ENCODE measurements at places on chromosomes 1 and 21.
A peak's percentile ranks its signal among the peaks of the same experiment; 100 is the strongest.

DNA sequence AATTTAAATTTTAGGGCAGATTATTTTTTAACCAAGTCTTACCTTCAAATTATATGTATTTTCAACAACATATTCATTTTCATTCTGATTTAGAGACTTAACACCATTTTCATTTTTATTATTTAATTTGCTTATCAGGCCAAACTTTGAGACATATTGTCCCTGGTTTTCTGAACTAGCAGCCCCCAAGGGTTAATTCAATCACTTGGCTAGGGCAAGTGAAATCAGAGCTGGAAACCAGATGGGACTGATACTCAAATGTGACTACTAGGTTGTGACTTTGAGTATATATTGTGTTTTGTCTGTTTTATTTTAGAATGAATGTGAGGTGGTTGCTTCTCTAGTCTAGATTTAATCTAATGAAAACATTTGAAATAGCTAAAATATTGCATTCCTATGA, 198.9 kb upstream of the PTGFR start:
- no peak for DNase-seq
- H3K36me3 ChIP-seq = no peaks in the 10 kb centered on the region
- no peaks in the 10 kb centered on the region for H3K4me1 ChIP-seq
- no peak overlapping the region for H3K27ac ChIP-seq
- H3K4me3 ChIP-seq = no peak overlapping the region

GRCh38 chr1:227563324-227564201, at the start of gene ZNF678:
TSS of gene ZNF678 (plus strand) at chr1:227563556. CDS start at chr1:227650992, 87,436 bp downstream.
- H3K4me3 ChIP-seq = peak within 1 kb of the TSS; percentile 93
- H3K27ac ChIP-seq = peak within 1 kb of the TSS; percentile 86
- no peaks in the 10 kb centered on the region for H3K36me3 ChIP-seq
- H3K4me1 ChIP-seq = no peaks in the 10 kb centered on the region

- no peak for DNase-seq
- H3K36me3 ChIP-seq = no peaks in the 10 kb centered on the region
Observed at GRCh38 chr1:24960071-24960801, 30.2 kb upstream of the RUNX3 start.

DNA sequence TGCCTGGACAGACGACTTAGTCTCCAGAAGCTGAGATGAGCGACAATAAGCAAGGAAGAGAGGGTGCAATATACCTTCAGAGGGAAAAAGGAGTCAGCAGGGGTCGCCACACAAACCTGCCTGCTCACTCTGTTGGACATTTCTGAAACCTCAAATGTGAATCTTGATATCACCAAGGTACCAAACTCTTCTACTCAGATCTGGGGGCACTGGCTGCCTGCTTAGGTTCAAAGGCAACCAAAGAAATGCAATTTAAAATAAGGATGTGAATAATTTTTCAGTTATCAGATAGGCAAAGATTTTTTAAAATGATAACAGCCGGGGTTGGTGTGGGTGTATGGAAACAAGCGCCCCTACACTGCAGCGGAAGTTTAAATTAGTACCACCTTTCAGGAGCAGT, 164.2 kb downstream of the HIVEP3 start:
- H3K27ac ChIP-seq = no peak overlapping the region
- H3K4me3 ChIP-seq = no peak overlapping the region
- no peaks in the 10 kb centered on the region for H3K4me1 ChIP-seq
- no peaks in the 10 kb centered on the region for H3K27me3 ChIP-seq
